Right forelimb (tissue), 1 donor: ENCODE measurements at places on chromosomes 2 and 18.
A peak's percentile ranks its signal among the peaks of the same experiment; 100 is the strongest.

- no peak for DNase-seq
Observed at GRCh38 chr2:20288642-20289340, 61.9 kb downstream of the PUM2 start.

GRCh38 chr2:100895934-100896685 lies 76.2 kb downstream of the NPAS2 start:
- no peak for DNase-seq

GRCh38 chr18:50456285-50456684 lies 81.4 kb downstream of the SKA1 start:
- no peak for DNase-seq

DNA sequence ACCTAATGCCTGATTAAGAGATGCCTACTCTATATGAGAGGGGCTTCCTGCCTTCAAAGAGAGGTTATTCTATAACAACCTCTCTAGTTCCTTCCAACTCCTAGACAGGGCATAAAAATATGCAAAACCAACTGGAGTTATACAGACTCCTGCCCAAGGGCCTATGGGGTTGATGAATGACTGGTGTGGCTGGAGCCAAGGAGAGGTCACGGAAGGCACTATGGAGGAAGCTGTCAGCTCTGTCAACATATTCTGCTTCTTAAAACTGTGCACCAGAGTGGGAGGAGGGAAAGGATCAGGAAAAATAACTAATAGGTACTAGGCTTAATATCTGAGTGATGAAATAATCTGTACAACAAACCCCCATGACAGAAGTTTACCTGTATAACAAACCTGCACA lies 120.9 kb upstream of the CDC42EP3 start:
- DNase-seq: no peak

DNA sequence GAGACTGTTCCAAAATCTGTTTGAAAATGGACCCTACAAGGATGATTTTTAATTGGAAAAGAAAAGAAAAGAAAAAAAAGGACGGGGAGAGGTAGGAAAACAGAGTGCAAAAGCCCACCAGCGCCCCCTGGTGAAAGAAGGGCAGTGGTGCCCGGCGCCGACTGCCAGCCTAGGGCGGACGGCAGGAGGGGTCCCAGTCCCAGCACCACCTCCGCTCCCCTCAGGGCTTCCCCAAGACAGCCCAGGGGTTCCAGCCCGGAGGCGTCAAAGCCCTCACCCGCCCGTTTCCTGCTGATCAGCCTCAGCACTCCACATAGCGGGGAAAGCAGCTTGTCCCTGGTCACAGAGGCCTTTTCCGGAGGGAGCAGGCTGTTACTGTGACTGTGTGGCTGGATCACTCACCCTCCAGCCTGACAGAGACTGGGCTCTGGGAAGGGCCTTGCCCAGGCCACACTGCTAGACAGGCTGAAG lies 213.9 kb downstream of the TFCP2L1 start:
- DNase-seq: peak; percentile 91

DNA sequence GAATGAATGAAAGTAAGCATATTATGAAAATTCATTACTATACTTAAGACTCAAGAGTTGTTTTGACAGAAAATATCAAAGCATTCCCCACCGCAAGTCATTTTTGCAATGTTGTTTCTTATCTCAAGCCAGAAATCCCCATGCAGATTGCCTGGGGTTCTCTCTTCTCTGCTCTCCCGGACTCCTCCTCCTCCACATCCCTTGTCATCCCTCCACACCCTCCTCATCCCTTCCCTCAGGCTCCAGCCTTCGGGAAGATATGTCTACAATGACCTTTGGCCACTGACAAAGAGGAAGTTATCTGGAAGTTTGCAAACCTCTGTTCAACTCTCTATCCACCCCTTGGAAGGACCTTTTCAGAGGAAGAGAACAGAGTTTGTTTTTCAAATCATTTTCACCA lies 11.9 kb downstream of the TFCP2L1 start:
- DNase-seq: no peak

DNA sequence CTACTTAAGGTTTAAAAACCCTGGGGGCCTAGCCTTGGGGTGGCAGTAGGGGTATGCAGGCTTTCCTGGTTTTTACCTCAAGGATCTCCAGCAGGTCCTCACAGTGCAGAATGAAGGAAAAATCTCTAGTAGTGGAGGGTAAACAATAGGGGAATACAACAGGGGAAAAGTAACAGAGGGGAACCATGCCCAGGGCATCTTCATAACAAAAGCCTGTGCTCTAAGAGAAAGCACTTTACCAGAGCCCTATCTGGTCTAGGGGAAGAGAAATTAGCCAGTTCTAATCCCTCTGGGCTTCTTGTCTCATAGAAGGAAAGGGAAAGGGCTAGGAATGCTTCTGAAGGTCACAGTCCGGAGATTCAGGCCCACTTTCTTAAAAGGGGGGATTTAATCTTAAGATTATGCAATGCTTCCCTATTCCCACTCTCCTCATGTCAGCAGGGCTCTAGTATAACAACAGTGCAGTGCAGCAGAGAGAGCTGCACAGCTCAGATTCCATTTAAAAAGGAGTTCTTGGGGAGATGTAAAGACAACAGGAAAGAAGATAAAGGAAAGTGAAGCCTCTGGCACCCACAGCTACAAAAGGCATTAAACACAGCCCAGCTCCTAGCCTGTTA lies 149.0 kb upstream of the CYP1B1 start:
- DNase-seq: no peak

- DNase-seq: no peak
Observed at GRCh38 chr2:102082571-102083392, 59.8 kb upstream of the IL1R1 start.

DNA sequence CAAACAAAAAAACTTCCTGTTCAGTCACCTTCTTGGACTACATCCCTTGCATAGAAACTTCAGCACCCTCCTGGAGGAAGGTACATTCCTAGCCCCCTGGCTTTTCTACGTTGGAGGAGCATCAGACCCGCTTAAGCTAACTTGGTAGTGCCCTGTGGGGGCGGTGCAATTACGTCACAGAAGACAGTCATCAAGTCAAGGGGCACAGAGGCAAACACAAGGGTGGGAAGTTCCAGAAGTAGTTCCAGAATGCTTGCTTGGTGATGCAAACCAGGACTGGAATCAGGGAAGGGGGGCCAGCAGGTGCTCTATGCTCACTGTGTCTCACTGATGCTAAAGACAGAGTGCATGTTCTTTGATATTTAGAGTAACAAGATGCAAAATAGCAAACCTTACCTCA lies 15.2 kb upstream of the AGFG1 start:
- DNase-seq: no peak

DNA sequence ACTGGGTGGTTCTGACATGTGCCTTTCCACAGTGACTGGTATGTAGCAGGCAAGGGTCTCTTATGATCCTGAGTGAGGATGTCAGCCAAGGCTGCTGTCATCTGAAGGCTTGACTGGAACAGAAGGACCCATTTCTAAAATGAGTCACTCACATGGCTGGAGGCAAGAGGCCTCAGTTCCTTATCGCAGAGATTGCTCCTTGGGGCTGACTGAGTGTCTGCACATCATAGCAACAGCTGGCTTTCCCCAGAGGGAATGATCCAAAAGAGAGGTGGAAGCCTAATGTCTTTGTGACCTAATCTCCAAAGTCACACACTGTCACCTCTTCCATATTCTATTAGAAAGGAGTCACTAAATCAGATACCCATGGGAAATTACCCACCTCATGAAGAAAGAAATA lies 114.0 kb downstream of the NEDD4L start:
- no peak for DNase-seq

GRCh38 chr2:60556175-60556574 lies 2.7 kb upstream of the BCL11A start:
- no peak for DNase-seq

DNA sequence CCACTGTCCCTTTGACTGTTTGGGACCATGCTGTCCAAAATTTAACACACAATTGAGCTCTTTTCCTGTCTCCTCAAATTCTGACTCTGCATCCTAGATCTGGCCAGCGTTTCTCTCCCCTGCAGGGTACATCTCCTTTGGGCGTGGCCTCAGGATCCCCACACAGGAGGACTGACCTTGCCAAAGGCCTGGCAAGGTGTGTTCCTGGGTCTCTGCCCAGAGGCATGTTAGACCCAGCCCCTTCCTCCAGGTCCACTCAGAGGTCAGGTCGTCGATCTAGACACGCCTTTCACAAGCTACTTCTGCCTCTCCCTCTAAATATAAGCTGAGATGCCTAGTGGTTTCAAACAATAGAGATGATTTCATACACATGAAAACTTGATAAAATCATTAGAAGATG lies 45.4 kb upstream of the SMIM21 start:
- no peak for DNase-seq

- DNase-seq: no peak
Observed at GRCh38 chr18:63648241-63648640, 4.2 kb upstream of the SERPINB4 start.

- no peak for DNase-seq
Observed at GRCh38 chr2:97673915-97674283, 4.4 kb downstream of the C2orf92 start.

- DNase-seq: no peak
Observed at GRCh38 chr18:46675112-46675511, 18.1 kb upstream of the LOXHD1 start.

DNA sequence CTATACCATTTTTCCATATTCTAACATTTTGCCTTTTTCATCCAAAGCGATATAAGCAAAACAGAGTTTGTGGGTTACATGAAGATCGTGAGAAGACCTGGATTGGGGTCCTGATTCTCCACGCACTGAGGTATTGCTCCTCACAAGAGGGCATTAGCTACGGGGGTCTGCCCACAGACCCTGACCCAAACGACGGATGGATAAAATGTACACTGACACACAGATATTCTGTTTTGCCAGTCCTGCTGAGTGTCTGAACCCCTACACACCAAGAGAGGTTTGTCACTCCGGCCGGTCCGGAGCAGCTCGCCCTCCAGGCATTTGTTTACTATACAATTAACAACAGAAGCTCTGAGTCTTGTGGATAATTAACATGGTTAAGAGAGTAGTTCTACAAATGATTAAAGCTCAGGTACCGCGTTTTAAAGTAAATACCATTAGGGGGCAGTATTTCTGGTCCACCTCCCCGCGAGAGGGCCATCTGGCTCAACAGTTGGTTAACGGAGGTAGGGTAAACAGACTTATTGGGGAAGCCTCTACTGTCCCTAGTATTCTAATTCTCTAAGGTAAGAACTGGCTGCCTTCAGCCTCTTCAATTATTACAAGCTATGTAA lies 28.4 kb downstream of the SCYGR8 start:
- DNase-seq: no peak

DNA sequence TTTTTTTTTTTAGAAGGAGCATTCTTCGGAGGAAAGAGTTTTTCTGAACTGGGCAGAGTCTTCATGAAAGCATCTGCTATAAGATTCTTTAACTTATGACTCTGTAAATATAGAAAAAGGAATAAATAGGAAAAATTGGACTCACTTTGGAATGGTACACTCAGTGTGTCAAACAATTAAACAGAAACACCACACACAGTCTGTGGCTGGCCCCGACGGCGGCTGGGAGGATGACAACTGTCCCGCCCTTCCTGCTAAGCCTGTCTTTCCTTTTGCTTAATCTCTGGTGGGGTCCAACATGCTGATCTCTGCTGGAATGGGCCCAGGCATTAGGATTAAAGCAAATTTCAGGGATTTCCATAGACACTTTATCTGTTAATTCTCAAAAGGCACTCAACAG lies 12.5 kb upstream of the RAB31 start:
- no peak for DNase-seq

GRCh38 chr2:158457826-158458616 lies 1.3 kb downstream of the PKP4 start:
- no peak for DNase-seq

DNA sequence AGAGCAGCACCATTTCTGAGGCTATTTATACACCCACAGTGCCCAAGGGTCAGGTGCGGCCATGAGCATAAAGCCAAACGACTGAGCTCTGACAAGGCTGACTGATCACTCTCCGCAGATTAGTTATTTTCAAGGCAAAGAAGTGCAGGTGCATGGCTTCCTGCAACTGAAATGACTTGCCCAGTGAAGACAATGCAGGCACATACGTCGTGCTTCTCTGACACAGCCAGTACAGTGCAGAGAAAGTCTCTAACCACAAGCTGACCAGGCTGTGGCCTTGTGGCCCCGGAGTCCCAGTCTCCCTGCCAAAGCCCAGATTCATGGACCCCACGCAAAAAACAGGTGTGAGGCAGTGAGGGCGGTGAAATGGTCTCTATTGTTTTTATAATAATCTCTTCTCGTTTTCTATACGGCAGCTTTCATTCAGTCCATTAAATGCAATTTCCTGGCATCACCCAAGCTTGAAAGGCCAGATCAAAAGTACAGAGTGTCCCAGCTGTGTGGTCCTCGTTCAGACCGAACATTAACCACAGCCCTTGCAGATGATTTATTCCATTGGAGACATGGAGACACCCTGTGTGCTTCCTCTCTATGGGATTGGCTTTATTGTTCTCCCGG lies 447.0 kb upstream of the ID2 start:
- DNase-seq: no peak

- no peak for DNase-seq
Observed at GRCh38 chr18:24964216-24964615, 387.8 kb downstream of the ZNF521 start.

GRCh38 chr2:8457699-8458502 lies 224.0 kb upstream of the ID2 start:
- DNase-seq: no peak

- no peak for DNase-seq
Observed at GRCh38 chr18:23458830-23459529, 5.9 kb downstream of the RIOK3 start.

DNA sequence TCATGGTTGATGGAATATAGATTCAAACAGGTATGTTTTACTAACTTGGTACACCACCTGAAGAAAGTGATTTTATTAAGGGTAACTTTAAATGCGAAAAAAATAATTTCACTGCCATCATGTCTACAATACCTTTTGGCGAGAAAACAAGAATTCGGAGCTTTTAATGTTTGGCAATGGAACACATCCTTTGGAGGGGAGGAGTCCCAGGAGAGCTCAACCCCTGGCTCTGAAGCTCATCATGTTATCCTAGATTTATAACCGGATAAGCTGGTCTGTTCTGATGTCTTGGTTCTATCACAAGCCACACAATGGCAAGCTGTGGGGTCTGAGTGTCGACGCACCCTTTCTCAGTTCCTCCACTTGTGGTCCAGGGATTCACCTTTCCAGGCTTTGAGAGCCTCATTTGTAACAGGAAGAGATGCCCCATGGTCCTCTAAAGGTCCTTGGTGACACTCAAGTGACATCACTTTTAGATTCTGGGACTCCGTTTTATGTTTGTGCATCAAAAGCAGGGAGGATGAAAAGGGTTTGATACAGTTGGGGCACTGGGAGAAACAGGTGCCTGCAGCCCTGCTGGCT lies 172.7 kb downstream of the BCL2 start:
- no peak for DNase-seq

GRCh38 chr18:61772293-61772848 lies 120.4 kb downstream of the RNF152 start:
- DNase-seq: no peak

GRCh38 chr2:57417007-57417406 lies 629.6 kb upstream of the VRK2 start:
- no peak for DNase-seq

GRCh38 chr18:48361801-48362200 lies 47.4 kb downstream of the ZBTB7C start:
- DNase-seq: no peak

GRCh38 chr2:239790721-239791120 lies 234.4 kb downstream of the NDUFA10 start:
- DNase-seq: peak; percentile 13

GRCh38 chr2:191941376-191941929 lies 94.6 kb upstream of the CAVIN2 start:
- DNase-seq: no peak

- DNase-seq: no peak
Observed at GRCh38 chr2:165791421-165792103, 2.5 kb downstream of the GALNT3 start.

GRCh38 chr2:127401757-127402695 lies 14.3 kb upstream of the MAP3K2 start:
- DNase-seq: no peak
